ENCODE measurements at places on chromosomes 11 and 22.

- DNase-seq = no peak
These were observed 9.1 kb upstream of the TUB start for GRCh38 chr11:8071616-8072581.

- peak; percentile 34 for DNase-seq
These were observed 314 bp downstream of the RIC8A start for GRCh38 chr11:207863-208180.

DNA sequence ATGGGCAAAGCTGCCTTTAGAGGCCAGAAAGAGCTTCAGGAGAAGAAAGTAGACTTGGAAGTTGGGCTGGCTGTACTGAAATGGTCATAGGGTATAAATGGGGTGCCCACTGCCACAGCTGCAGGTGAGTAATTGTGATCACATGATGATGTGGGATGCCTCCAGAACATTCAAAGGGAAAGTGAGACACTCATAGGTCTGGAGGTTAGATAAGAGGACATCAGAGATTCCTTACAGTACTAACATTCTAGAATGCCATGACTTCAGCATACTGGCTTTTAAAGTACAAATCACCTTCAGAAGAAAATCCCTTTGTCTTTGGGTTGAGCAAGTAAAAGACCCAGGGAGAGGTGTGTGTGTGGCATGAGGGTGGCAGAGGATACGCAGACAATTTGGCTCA lies 419.2 kb downstream of the TENM4 start:
- no peak for DNase-seq

GRCh38 chr22:38298312-38299005 lies 18.8 kb downstream of the CSNK1E start:
- no peak for DNase-seq

DNA sequence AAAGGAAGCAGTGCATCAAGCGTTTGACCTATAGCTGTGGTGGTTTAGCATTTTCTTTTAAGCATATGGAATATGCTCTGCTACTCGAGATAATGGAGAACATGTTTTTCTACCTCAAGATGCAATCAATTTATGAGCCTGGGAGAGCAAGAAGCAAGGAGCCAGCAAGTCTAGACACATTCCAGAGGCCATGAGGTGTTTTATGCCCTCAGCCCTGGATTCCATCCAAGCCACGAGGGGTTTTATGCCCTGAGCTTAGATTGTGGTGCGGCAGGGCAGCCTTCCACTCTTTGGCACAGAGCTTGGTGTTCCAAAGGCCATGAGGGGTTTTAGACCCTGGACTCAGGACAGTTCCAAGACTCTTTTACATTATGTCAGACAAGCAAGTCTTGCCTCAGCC lies 11.7 kb upstream of the DNAJB13 start:
- DNase-seq = peak; percentile 49

GRCh38 chr22:41915035-41915785 lies at the start of gene SHISA8:
TSS of gene SHISA8 (minus strand) at chr22:41915074. CDS start at chr22:41914667, 407 bp downstream.
- DNase-seq = no peak

DNA sequence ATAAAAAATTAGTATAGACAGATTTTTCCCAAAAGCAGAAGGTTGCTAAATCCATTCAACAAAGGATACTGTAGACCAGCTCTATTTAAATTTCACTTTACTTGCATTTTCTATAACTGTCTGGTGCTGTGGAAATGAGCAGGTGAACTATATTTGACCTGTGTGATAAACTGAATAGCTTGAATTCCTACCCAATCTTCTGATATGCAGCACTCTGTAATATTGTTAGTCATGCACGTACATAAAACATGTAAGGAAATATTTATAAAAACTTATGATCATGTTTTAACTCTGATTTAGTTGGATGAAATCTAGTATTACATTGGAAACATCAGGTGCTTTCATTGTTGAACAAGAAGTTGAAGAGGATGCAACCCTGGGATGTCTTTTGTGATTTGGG lies 213.6 kb downstream of the DBX1 start:
- DNase-seq = no peak

DNA sequence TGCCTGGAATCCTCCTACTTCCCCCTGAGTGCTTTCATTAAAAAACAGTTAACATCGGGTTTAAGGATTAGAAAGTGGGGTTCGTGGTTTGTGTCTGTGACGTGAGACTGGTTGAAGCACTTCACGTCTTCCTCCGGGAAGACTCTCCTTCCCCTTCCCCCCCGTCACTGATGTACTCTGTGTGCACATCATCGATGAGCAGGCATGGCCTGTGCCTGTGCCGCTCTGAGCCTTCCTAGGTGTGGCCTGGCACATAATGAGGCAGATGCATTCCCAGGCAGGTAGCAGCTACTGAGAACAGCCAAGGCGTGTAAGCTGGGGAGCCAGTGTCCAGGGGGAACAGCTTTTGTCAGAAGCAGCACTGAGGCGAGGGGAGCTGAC lies 93.8 kb downstream of the BCR start:
- no peak for DNase-seq

- DNase-seq = no peak
These were observed 474.3 kb downstream of the METTL15 start for GRCh38 chr11:28582506-28582905.

GRCh38 chr11:66784575-66784974 lies 55.6 kb upstream of the SPTBN2 start:
- DNase-seq = no peak

DNA sequence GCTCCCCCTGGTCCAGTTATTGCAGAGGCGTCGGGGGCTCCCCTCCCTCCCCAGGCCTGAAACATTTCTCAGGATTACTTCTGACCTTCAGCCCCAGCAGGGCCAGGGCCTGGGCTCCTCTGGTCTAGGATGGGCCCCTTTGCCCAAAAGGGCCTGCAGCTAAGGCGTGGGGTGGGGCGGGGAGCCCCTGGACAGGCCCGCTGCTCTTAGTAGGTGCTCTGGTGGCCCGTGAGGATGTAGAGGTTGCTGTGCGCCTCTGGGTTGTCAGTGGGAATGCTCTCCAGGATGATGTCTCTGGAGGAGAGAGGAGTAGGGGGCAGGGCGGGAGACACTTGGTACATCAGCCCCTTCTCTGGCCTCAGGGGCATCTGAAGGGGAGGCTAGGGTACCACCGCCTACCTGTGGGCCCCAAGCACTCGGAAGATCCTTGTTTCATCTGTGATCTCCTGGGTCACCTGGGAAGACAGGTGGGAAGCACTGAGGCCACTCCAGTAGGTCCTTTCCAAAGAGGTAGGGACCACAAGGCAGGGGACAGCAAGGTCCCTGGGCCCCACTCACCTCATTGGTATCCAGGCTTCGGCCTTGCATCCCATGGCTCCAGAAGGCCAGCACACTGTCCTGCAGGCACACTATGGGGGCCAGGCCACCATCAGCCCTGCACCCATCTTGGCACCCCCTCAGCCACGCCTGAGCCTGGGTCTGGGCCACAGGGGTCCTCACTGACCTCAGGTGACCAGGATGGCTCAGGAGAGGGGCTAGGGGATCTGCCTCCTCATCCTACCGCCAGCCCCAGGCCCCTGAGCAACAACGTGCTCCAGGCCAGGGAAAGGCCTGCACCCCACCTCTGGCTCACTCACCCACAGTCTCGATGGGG lies 11.2 kb upstream of the SF1 start:
- DNase-seq = no peak

DNA sequence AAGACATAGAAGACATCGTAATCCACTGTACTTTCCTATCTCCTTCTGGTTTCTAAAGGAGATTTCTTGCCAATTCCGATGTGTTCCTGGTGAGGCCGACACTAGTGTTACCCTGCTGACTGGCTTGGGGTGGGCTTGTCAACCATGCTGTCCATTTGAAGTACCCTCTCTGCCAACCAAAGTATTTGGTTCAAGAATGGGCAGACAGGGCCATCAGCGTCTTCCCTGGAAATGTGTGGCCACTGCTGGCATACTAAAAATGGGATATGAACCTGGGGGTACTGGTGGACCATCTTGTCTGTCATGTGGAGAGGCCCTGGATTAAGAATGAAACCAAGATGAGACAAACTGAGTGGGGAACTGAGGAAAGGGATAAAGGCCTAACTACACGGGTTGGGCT lies 1.8 kb upstream of the VSTM5 start:
- no peak for DNase-seq

DNA sequence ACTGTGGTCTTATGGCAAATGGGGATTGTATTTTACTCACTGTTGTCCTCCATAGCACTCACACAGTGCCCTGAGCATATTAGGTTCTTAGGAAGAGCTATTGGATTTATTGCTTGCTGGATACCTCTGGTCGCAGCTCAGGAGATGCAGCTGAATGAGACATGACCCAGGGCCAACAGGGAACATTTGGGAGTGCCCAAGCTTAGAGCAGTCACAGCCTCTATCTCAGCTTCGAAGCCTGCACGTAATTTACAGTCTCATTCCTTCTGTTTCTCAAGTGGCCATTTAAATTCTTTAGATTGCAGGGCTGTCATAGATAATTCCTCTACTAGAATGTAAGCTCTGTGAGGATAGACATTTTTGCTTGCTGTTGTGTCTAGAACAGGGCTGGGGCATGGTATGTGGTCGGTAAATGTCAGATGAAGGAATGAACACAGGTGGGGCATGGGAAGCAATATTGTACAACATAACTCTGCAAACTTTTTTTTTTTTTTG lies 192.8 kb downstream of the GRIK4 start:
- DNase-seq = no peak

GRCh38 chr11:73428699-73429098 lies 52.5 kb downstream of the RELT start:
- DNase-seq = no peak

DNA sequence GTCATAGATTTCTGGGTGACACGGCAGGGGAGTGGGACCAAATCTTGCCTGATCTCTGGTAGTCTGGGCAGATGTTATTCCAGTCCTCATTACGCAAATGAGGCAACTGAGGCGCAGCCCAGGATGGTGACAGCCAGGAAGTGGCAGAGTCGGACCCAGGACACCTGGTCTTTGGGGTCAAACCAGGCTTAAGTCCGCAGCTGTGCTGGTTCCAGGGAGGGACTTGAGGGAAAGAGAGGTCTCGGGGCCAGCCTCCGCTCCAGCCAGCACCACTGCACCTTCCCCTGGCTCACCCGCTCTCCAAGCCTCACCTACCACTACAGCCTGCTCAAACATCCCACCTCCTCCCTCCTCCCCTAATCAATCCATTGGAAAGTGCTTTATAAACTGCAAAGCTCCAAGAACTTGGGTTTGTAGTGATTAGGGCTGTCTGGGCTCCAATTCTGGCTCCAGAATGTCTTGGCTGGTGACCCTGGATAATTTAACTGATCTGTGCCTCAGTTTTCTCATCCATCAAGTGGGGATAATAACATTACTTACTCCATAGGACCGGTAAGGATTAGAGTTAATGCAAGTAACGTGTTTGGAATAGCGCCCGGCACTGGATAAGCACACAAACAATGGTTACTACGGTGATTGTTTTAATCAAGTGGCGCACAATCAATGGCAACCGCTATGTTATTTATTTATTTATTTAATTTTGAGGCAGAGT lies 526 bp upstream of the PNPLA5 start:
- no peak for DNase-seq

All from NCI-H2171 treated with DMSO at 0.1 percent for 48 hours (cell line).